ENCODE measurements at places on chromosomes 4 and X. TPM values are rescaled to one million over a fixed set of nuclear protein-coding genes. Genes with fewer than 3 reads are reported as not detected.

ZCCHC12 gene
- total RNA-seq: not detected

NDST4 gene
- total RNA-seq: not detected

KLF8 gene
- 0.07 TPM for total RNA-seq

SUPT20HL1 gene
- not detected for total RNA-seq

HMX1 gene
- not detected for total RNA-seq

PROM1 gene
- 0.14 TPM for total RNA-seq

ABCE1 gene
- total RNA-seq: 117 TPM

DKK2 gene
- total RNA-seq: not detected

TDO2 gene
- not detected for total RNA-seq

DDX60 gene
- 9.2 TPM for total RNA-seq

ASMT gene
- total RNA-seq: 0.29 TPM

FGF2 gene
- total RNA-seq: not detected

AFM gene
- not detected for total RNA-seq

ADH6 gene
- not detected for total RNA-seq

PF4V1 gene
- not detected for total RNA-seq

ZMAT1 gene
- 4.1 TPM for total RNA-seq

DCAF8L2 gene
- total RNA-seq: not detected

FAM156B gene
- 15.0 TPM for total RNA-seq

SHROOM3 gene
- 0.78 TPM for total RNA-seq

ZFP42 gene
- not detected for total RNA-seq

Data from Karpas-422 (cell line).